ENCODE measurements at places on chromosomes 5 and 9.

- DNase-seq: no peak
These were observed 47.4 kb downstream of the CYSTM1 start for GRCh38 chr5:140222416-140222815.

GRCh38 chr9:70567511-70567910 is 153.1 kb upstream of the KLF9 start:
- DNase-seq: no peak

DNA sequence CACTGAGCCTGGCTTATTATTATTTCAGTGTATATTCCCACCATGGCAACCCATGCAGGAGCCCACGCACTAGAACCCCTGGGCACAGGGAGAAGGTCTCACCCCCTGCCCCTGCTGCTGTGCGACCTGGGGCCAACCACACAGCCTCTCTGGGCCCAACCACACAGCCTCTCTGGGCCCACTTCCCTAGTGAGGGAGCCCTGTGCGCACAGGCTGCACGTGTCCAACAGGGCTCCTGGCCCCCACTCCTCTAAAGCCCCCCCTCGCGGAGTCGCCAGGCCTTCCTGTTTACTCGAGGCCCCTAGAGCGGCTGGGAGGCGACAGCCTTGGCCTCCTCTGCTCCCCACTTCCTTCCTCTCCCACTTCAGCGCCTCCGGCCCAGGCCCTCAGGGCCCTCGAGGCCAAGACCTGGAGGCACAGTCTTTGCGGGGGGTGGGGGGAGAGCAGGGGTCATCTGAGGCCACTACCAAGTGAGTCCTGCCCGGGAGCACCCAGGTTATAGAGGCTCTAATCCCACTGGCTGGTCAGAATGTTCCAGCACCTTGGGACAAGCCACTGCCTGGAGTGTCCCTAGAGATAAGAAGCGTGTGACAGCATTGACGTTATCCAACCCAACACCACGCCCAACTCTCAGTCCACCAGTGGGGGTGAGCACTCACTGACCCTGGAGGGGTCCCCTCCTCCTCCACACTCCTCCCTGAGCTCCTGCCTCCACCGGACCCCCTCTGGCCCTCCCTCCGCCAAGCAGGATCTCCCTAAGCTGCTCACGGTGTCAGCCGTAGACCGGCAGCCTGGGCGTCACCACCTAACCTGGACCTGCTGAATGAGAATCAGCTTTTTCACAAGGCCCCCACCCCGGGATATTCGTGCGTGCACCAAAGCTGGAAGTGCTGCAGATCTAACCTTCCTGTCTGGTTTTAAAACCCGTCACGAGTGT is 7.9 kb upstream of the ENG start:
- DNase-seq: no peak

DNA sequence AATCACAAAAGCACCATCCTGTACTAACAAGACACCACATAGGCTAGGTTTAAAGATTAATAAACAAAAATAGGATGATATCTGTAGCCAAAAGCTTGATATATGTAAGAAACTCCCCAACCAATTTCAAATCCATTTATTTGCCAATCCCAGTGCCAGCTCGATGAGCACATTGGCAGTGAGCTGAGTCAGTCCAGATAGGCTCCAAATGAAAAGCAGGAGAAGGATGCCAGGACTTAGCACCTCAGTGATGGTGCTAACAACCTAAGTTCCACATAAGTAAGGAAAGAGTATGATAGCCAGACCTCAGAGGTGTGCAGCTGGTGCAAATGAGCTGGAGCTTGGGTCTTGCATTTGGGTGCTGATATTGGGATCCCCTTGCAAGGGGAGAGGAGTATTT is 158.1 kb downstream of the SIL1 start:
- DNase-seq: no peak

DNA sequence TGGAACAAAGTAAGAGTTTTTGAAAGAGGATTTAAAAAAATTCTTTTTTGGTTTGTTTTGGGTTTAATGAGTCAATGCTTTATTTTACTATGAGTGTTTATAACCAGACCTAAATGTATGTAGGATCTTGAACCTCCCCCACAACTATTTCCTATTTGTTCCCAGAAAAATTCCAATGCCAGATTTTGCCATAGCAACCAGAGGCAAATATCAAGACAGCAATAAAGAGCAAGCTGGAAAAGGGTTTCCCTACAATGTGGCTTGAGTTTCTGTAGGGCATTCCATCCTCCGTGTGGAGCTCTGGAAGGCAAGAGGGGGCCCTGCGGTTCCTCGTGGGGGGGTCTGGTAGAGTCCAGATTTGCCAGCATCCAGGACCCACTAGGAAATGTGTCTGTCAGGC is 27.8 kb upstream of the GDNF start:
- DNase-seq: no peak

DNA sequence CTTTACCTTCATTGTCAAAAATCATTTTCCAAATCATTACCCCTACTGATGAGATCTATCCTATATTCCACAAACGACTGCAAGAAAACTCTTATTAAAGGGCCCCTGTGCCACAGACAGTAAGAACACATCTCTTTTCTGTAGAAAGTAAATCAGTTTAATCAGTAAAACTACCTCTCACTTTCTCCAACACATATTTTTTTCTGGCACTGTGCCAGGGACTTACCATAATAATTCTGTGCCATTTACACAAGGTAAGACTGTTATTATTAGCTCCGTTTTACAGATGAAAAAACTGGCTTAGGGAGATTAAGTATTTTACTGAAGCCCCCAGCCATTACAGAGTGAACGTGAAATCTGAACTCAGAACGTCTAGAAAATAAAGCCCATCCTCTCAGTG is 587.0 kb upstream of the COX7C start:
- DNase-seq: no peak

DNA sequence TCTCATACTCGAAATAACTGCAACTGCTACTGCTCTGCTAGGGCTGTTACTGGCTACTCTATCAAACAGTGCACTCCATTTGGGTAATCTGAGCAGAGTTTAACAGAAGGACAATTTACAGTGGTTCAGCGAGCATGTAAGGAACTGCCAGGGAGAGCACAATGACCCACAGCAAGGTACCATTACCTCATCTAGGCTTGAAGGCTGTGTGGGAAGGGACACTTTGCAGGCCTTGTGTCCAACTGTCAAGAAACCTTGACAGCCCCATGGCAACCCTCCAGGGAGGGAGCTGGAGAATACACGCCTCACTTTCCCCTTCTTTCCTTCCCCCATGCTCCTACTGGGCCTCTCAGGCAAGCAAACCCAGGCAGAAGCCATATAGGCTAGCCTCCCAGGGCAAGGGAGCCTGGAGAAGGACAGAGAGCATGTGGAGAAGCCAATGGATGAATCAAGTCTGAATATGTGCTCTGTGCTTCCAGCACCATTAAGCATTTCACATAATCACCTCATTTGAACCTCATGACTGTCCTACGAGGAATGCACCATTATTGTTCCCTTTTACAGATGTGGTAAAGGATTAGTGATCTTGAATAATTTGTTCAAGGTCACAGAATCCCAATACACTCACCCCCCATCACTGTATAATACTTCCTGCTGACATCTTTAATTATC is 49.9 kb upstream of the JAK2 start:
- no peak for DNase-seq

DNA sequence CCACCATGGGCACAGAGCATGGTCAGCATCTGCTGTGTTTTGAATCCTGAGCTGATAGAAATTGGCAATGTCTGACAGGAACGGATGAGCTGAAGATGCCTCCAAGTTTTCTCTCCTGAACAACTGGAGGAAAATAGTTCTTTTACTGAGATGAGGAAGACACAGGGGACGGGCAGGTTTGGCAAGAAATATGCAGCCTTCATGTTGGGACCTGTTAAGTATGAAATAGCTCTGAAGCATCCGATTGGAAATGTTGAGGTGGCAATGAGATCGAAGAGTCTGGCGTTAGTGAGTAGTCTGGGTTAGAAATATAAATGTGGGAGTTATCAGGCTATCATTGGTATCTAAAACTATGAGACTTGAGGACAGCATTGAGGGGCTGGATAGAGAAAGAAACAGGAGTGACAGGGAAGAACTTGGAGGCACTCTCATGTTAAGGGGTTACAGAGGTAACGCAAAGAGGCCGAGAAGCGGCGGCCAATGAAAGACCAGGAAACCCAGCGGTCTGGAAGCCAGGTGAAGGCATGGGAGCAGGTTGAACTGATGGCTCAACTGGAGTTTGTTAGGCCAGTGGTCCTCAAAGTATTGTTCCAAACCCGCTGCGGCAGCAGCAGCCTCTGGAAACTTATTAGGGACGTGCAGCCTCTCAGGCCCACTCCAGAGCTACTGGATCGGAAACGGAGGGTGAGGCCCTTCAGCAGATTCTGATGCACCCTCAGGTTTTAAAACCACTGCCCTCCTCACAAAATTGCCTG is 1.0 kb upstream of the MAMDC2 start:
- no peak for DNase-seq

DNA sequence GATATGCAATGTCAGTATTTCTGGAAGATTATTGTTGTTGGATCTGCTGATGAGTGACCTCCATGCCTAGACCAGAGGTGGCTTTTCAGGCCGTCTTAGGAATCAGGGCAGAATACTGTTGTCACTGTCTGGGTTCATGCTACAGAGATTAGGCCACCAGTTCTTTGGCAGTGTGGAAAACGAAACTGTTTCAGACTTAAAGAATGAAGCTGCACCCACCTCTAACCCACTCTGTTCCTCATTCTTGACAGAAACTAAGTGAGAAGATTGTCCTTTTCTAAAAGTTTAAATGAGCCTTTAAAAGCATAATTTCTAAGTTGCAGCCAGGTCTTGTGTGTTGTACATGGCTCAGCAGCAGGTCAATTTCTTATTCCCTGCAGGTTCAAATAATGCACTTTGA is 444.3 kb downstream of the ENC1 start:
- DNase-seq: no peak

DNA sequence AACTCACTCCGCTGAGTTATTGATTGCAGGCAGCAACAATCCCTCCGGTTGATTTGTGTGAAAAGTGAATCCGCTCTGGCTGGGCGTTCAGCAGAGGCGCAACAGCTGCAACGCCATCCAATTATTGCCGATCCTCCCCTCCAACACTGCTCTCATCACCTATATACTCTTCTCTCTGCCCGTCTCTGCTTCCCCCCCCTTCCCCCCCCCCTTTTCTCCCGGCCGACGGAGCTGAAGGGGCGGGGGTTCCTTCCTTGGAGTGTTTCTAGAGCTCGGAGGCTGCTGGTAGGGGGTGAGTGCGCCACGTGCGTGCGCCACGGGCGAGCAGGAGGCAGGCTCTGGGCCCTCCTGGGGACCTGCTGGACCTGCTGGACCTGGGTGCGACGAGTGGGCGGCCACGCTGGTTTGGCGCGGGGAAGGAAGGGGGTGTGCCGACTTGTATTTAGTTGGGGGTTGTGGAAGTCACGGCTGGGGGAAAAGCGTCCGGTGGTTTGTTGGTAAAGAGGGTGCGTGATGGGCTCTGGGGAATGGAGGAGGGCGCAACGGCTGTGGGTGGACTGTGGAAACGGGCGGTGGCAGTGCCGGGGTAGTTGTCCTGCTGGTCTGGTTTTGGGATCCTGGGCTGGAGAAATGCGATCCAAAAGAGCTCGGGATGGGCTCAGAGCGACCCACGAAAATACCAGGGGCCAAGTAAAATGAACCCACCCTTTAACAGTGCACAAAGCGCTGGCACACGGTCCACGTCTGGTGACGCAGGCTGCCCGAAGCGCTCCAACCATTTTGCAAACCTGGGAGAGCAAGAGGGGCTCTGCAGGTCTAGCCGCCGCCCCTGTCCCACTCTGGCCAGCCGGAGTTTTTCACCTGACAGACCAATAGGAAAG is 6.4 kb upstream of the MEF2C start:
- no peak for DNase-seq

GRCh38 chr5:130624805-130625204 is 540.3 kb downstream of the HINT1 start:
- DNase-seq: no peak

GRCh38 chr5:126919566-126919965 is 110.8 kb downstream of the MARCHF3 start:
- DNase-seq: no peak

GRCh38 chr5:107068782-107069181 is 602.0 kb downstream of the EFNA5 start:
- DNase-seq: no peak

DNA sequence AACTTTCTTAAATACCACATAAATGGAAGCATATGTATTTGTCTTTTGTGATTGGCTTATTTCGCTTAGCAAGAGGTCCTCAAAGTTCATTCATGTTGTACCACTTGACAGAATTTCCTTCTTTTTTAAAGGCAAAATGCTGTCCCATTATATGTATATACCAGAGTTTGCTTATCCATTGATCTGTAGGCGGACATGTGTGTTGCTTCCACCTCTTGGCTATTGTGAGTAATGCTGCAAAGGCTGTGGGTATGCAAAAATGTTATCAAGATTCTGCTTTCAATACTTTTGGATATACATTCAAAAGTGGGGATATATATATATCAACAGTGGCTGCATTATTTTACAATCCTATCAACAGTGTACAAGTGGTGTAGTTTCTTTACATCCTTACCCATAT is 271.0 kb downstream of the PRR16 start:
- DNase-seq: no peak

- no peak for DNase-seq
These were observed 26.5 kb upstream of the MROH2B start for GRCh38 chr5:41097642-41098041.

DNA sequence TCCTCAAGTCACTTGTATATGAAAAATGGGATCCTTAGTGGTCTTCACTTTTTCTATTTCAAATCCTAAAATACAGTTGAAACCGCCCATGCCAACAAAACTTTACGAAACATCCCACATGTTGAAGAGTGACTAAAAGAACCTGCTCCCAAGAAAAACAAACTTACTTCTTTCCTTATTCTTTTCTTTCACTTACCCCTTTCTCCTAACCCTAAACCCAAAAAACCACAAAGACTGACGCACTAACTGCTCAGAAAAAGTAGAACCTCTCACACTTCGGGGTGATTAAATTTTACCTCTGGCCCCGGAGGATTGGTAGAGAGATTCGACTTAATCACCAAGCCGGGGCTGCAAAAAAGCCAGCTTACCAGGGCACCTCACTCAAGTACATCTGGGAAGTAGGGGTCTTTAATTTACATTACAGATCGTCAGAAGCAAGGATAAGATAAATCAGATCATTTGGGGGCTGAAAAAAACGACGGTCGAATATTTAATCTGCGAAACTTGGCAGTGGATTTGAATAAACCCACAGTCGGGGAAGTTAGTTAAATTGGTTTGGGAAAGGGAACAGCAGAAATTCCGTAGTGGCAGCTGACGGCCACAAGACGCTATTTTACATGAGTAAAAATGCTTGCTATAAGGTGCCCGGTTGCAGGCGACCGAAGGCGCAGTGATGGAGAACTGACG is 1.3 kb downstream of the CDO1 start:
- no peak for DNase-seq

- DNase-seq: no peak
These were observed 39.6 kb downstream of the ZNF608 start for GRCh38 chr5:124706729-124707361.
